ENCODE measurements at places on chromosomes 2 and 18.

GRCh38 chr2:101153787-101154186, 2.6 kb upstream of the TBC1D8 start:
- DNase-seq, result no peak

- DNase-seq, result no peak
Measured at GRCh38 chr18:24710474-24710873, 250.0 kb downstream of the HRH4 start.

DNA sequence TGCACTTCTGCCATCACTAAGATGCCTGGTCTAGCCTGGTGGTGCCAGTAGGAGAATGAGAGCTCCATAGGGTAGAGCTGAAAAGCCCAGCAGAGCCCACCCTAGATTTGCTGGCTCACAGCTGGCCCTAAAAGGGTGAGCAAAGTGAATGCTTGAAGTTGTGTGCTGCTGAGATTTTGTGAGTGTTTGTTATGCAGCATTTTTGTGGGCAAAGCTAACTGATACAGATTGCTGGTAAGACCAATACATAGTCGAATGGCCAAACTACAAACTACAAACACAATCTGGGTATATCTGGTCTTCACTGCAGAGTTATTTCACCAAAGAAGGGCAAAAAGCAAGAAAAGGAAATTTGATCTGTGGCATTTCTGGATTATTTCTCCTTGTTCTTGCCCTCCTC, 7.1 kb upstream of the AGAP1 start:
- no peak for DNase-seq

DNA sequence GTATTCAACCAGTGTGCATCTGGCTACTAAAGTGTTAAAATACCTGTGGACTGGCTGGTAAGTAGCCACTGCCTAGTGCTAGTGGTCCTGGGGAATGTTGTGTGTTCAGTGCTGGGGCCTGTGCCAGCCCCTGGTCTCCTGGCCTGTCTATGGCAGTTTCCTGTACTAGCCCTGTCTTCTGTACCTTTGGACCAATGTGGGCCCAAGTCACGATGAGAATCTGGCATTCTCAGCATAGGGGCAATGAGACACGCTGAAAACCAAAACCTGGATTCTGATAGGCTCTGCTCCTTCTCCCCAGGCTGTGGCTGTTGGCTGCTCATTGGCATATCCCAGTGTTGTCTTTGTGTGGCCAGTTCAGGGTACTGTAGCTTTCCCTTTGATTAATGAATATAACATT, 170.4 kb downstream of the PTPRM start:
- no peak for DNase-seq

DNA sequence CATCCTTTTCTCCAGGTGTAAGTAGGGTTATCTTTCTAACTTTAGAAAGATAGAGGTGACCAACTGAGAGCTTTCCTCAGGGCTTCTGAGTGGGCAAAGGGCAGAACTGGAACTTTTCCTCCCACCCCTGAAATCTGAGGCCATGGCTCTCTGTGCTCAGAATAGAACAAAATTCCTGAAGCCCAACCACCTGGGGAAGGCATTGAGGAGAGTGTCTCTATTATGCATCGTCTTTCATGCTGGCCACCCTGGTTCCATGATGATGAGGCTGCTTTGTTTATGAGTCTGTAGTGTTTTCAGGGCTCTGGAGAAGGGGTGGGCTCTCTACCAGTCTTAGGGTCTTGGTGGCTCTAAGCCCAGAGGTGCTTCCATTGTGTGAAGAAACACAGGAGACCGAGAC, 30.7 kb upstream of the IL1R1 start:
- DNase-seq, result no peak

DNA sequence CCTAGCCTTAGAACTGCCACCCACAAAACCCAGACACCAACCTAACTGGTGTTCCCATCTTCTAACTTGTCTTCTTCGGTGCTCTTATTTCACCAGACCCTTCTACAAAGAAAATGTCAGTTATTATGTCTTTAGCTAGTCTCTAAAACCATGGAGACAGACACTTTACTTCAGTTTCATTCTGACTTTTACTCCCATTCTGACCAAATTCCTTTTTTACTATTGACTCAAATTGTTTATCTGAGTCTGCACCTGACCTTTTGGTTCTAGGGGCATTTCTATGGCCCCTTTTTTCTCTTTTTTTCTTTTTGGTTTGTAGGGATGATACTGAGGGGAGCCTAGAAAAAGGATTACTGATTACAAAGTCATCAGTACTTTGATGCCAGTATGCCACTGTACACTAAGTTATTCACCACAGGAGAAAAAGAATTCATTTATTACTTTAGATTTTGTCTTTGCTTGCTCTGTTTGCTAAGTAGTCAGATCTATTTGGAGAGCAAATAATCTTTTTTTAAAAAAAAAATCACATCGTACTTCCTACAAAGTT, 6.8 kb upstream of the SLC1A4 start:
- no peak for DNase-seq

DNA sequence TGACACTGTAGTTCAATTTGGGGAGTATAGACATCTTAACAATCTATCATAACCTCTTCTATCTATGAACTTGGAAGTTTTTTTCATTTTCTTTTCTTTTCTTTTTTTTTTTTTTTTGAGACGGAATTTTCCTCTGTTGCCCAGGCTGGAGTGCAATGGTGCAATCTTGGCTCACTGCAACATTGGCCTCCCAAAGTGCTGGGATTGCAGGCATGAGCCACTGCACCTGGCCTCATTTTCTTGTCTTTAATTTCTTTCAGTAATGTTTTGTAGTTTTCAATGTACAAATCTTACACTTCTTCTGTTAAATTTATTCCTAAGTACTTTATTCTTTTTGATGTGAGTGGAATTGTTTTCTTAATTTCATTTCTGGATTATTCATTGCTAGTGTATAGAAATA, 14.6 kb downstream of the ASAP2 start:
- no peak for DNase-seq

All from NCI-H1092 treated with DMSO at 0.1 percent for 48 hours (cell line).